ENCODE measurements at places on chromosomes 16 and 17.

GRCh38 chr16:28553776-28554633, at the start of gene SGF29:
Gene SGF29 (plus strand): TSS chr16:28553920. CDS start chr16:28581070, 27,150 bp downstream.
- peak; percentile 99 for DNase-seq

- no peak for DNase-seq
Observed at GRCh38 chr16:69393898-69394849, 8.4 kb upstream of the TERF2 start.

DNA sequence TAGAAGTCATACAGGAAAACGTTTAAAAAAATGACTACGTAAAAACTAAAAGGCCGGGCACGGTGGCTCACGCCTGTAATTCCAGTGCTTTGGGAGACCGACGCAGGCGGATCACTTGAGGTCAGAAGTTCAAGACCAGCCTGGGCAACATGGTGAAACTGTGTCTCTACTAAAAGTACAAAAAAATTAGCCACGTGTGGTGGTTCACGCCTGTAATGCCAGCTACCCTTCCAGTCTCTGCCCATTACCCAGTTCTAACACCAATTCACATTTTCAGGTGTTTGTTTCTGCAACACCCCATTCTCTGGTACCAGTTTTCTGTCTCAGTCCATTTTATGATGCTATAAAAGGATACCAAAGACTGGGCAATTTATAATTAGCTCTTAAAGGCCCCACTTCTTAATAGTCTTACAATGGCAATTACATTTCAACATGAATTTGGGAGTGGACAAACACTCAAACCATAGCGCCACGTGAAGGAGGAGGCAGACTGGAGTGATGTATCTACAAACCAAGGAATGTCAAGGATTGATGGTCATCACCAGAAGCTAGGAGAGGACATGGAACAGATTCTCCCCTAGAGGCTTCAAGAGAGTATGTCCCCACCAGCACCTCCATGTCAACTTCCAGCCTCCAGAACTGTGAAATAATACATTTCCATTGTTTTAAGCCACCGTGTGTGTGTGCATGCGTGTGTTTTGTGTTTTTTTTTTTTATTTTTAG, 791 bp upstream of the C17orf75 start:
- no peak for DNase-seq

DNA sequence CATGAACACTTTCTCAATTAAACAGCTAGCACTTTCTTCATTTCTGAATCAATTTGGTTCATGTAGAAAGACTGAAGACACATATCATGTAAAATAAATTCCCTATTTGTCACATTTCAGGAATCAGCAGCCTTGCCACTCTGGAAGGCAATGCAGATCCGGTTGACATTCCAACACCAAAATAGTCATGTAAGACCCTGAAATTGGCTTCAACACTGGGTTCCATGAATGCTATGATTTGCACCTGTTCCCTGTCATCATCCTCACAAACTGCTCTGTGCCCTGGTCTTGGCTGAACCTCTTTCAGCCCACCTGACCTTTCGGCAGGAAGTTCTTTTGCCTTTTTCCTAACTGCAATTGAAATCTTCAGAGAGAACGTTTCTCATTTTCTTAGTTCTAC, 156.9 kb downstream of the CDH8 start:
- no peak for DNase-seq

Measured in AG08395 (cell line).